ENCODE measurements at places on chromosomes 11 and 22. TPM values are rescaled to one million over a fixed set of nuclear protein-coding genes. Genes with fewer than 3 reads are reported as not detected.

DNA sequence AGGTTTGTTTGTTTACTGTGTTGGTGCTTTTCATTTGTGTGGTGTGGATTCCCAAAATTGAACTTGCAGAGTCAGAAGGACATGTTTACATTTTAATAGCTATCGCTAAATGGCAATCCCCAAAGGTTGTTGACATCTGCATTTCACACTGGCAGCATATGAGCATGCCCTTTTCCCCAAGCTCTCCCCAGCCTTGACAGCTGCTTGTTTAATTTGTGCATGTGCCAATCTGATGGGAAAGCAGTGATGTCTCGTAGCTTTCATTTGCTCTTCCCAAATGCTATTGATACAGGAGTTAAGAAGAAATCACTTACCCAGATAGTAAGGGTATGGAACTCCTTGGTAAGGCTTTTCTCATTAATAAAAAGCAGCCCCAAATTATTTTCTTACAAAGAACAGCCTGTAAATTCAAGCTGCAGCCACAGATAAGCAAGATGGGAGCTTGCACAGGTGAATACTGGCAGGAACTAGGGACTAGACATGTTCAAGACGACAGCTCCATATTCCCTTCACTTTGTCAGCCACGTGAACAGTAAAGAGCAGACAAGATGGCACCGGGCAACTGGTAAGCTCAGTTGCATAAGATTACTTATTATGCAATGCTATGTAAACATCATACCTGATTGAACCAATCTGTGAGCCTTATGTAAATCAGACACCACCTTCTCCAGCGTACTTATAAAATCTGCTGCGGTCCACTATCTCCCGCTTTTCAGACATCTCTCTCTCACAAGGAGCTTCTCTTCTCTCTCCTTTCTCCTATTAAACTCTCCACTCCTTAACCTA is 87.4 kb downstream of the IGLL5 start:
- DNase-seq = no peak

Gene DENND6B
- total RNA-seq = 9.2 TPM

Gene GRM5
- under 0.01 TPM for total RNA-seq

Gene DRAP1
- total RNA-seq = 104 TPM

Gene KREMEN1
- total RNA-seq = 0.54 TPM

- no peak for DNase-seq
These were observed 43.0 kb upstream of the CD5 start for GRCh38 chr11:61059260-61059752.

- no peak for DNase-seq
These were observed 3.6 kb upstream of the OR51L1 start for GRCh38 chr11:4991060-4991459.

Gene LRRC74B
- under 0.01 TPM for total RNA-seq

DNA sequence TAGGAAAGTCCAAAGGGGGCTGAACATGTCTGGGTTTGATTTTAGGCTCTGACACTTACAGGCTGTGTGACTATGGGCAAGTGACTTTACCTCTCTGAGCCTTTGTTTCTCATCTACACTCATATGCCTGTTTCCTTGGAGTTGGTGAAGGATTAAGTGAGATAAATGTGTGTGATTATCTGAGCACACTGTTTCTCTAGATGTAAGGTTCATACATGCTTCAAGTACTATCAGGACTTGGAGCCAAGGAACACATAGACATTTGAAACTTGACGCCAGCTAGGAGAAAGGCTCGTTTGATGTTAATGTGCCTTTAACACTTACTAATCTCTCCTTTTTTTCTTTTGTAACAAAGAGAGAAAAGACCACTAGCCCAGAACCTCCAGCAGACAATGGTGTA is 9.7 kb downstream of the CRYBB1 start:
- DNase-seq = no peak

GRCh38 chr22:48100685-48101417 is 1338.4 kb downstream of the TBC1D22A start:
- no peak for DNase-seq

Gene TMEM80
- total RNA-seq = 25.6 TPM

GRCh38 chr11:34357701-34358257 is at the start of gene ABTB2:
TSS of gene ABTB2 (minus strand) at chr11:34358010.
- DNase-seq = peak; percentile 95

Gene OR51F1
- total RNA-seq = not detected

- DNase-seq = no peak
These were observed 700 bp upstream of the DEPDC5 start for GRCh38 chr22:31753005-31753633.

DNA sequence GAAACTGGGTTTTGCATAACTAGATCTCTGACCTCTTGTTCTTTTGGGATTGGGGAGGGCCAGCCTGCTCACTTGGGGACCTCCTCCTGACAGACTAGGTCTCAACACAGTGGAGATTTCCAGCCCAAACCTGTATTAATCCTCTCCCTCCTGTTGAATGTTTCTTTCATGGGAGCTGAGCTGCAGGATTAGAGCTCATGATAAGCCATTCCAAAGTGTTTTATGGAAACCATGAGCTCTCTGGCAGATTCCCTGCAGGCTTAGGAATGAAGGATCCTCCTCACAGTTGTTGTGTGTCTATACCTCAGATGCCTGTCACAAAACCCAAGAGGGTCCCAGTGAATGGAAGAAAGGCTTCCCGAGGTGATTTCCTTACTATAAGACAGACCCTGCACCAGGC is 248.4 kb upstream of the B3GAT1 start:
- DNase-seq = no peak

GRCh38 chr11:106077609-106078455 is at the start of gene AASDHPPT:
TSS of gene AASDHPPT (plus strand) at chr11:106077662. CDS start at chr11:106077711, 49 bp downstream.
- DNase-seq = no peak

Gene CRYBA4
- total RNA-seq = not detected

DNA sequence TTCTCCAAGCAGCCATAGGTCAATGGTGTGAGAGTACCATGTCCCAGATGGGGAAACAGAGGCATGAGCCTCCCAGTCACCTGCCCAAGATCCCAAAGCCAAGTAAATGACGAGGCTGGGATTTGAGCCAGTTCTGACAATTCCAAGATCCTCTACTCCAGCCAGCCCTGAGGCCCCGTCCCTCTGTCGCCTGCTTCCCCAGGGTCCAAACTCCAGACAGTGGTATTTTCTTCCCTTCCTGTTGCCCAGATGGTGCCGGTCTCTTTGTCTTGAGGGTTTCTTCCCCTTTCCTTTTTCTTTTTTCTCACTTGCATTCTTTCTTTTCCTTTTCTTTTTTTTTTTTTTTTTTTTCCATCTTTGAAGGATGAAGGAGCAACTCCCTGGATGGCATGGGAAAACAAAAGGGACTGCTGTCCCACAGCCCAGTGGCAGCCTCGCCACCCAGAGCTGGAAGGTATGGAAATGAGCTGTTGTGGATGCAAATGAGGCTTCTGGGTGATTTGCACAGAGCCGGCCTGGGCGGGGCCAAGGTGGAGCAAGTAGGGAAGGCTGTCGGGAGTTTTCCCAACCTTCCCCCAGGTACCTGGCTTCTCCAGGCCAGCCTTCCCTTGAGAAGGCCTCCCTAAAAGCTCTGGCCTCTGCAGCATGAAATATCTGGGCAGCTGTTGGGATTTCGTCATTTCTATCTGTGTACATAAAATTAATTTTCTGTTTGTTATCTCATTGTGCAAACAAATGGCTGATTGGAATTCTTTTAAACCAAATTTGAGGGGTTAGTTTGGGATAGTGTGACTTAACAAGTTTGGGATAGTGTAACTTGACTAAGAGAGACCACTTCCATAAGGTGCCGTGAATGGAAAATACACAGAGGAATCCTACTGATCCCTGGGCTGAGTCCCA is 146.8 kb downstream of the MN1 start:
- no peak for DNase-seq

DNA sequence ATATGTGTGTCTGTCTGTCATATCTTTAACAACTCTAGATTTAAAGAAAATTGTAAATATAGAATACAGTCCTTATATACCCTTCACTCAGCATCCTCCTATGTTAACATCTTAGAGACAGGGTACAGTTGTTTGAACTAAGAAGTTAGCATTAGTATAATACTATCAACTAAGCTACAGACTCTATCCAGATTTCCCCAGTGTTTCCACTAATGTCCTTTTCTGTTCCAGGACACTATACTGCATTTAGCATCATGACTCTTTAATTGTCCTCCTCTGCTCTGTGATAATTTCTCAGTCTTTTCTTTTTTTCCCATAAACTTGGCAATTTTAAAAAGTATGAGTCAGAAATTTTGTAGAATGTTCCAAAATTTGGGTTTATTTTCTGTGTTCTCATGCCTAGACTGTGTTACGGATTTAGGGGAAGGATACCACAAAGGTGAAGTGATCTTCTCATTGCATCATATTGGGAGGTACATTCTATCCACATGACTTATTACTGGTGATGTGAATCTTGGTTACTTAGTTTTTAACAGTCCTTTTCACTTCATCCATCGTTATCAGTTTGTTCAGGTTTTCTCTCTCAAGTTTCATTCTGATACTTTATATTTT is 168.4 kb downstream of the SBF2 start:
- no peak for DNase-seq

DNA sequence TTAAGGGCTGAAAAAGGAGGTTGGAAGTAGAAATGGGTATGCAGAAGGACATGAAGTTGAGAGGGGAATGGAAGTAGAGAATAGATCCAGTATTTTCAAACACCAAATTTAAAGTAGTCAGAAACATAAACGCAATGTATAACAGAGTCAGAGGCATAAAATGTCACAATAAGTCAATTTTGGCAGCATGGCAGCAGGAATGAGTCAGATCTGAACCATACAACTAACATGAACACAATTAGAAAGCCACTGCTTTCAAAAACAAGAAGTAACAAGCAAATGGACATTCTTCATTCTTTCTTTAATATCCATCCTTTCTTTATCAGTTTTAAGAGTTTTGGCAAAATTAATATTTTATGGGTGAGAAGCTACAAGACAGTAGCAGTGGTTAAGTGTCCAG is 2.5 kb downstream of the CHORDC1 start:
- DNase-seq = peak; percentile 8

Gene INSC
- not detected for total RNA-seq

- DNase-seq = no peak
These were observed 24.9 kb downstream of the DDX6 start for GRCh38 chr11:118766035-118766434.

Gene GGT1
- 18.6 TPM for total RNA-seq

Gene CLMP
- under 0.01 TPM for total RNA-seq

- no peak for DNase-seq
These were observed 338.1 kb upstream of the KIRREL3 start for GRCh38 chr11:127338380-127339259.

DNA sequence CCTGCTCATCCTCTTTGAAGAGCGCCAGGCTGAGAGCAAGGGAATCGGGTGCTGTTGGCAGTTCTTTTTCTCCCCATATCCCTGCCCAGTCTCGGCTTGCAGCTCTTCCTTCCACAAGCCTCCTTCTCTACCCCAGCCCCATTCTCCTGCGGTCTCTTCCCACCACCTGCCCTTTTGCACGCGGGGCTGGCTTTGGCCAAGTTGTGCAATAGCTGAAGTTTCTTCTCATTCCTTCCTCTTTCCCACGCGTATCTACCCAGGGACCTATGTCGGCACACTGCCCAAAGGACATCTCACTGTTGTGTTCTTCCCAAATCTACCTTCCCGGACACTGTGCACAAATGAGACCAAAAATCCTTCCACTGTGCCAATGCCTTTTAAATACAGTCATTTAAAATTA is 22.3 kb upstream of the HTR3A start:
- DNase-seq = no peak

GRCh38 chr11:44147751-44148150 is 52.3 kb downstream of the EXT2 start:
- DNase-seq = no peak

Gene CEP126
- 1.3 TPM for total RNA-seq

DNA sequence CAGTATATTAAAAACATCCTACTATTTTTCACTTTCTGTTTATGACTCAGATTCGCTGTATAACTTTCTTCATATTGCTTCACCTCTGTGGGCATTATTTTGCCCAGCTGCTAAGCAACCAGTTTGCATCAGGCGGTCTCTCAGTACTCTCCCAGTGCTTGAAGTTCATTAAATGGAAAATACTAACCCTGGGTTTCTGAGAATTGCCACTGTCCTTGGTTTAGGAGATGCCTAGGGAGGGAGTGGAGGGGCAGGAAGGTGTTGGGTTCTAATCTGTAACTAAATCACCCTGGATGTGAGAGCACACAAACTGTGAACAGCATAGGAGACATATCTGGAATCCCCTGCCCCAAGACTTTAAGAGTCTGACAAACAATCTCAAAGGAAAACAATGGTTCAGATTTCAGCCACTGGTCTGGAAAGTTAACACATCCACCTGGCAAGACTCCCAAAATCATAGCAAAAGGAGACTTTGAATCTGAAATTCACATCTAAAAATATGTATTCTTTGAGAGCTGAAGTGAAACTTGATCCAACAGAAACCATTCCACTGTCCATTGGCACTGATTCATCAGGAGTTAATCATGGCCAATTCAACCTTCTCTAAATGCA is 540.0 kb downstream of the SOX6 start:
- no peak for DNase-seq

Gene SPA17
- 0.27 TPM for total RNA-seq

- no peak for DNase-seq
These were observed 29.7 kb upstream of the PSMA1 start for GRCh38 chr11:14549891-14550290.

Gene KRTAP5-7
- total RNA-seq = 0.27 TPM

DNA sequence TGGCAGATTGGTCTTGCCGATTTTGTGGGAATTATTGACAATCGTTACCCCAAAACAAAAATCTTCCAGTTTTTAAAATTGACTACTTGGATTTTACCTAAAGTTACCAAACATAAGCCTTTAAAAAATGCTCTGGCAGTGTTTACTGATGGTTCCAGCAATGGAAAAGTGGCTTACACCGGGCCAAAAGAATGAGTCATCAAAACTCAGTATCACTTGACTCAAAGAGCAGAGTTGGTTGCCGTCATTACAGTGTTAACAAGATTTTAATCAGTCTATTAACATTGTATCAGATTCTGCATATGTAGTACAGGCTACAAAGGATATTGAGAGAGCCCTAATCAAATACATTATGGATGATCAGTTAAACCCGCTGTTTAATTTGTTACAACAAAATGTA is 37.2 kb downstream of the IGLL1 start:
- no peak for DNase-seq

Gene LRP4
- 7.5 TPM for total RNA-seq

Gene KRTAP5-2
- total RNA-seq = not detected

DNA sequence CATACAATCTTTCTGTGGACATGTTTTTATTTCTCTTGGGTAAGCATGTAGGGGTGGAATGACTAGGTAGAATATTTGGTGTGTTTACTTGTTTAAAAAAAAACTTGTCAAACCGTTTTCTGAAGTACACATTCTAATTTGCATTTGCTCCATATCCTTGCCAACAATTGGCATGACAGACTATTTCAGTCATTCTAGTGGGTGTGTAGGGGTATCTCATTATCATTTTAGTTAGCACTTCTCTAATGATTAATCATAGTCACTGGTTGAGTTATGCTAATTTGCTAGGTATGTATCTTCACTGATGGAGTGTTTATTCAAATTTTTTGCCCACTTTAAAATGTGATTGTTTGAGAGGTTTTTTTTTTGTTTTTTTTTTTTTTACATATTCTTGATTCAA is 64.3 kb downstream of the C11orf65 start:
- no peak for DNase-seq

GRCh38 chr11:5596607-5597201 is at the start of gene TRIM6:
TSS of gene TRIM6 (plus strand) at chr11:5596637. CDS start at chr11:5596898, 261 bp downstream.
- peak; percentile 39 for DNase-seq

Gene OR51S1
- not detected for total RNA-seq
